ENCODE measurements at places on chromosomes 1 and 21.

DNA sequence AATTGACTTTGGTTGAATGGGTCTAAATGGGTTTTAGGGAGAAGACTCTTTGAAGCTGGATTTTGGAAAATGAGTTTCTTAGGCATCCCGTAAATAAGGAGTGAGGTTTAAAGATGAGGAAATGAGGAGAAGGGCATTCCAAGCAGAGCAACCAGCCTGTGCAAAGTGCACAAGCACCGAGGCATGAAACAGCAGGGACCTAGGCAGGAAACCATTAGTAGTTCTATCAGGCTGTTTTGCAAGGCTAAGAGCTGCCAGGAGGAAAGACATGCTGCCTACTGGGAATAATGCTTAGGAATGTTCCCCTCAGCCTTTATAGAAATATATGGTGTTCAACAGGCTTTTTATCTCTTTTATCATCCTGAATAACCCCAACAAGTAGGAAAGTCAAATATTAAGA lies 153.1 kb upstream of the FGGY start:
- DNase-seq, result no peak

- no peak for DNase-seq
These were observed 213.2 kb downstream of the TGFB2 start for GRCh38 chr1:218558271-218558810.

DNA sequence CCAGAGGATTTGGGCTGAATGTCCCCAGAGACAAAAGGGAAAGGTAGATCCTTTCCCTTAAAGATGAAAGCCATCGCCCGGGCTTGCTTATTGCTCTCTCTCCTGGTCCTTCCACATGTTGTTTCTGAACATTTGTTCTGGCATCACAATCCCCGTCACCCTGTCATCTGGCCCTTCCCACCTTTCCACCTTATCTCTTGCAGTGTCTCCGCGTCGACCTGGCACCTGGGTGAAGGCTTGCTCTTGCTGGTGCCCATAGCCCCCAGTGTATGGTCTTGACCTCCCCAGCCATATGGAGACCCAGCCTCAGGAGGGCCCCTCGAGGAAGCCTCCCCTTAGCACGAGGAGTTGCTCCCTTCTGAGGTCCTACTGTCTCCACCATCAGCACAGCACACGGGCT lies 64.6 kb downstream of the ATP5PO start:
- no peak for DNase-seq

- no peak for DNase-seq
These were observed 4.1 kb downstream of the ANGPTL3 start for GRCh38 chr1:62601457-62601856.
